NCI-H774 (cell line): ENCODE measurements at places on chromosomes 5 and 9.

DNA sequence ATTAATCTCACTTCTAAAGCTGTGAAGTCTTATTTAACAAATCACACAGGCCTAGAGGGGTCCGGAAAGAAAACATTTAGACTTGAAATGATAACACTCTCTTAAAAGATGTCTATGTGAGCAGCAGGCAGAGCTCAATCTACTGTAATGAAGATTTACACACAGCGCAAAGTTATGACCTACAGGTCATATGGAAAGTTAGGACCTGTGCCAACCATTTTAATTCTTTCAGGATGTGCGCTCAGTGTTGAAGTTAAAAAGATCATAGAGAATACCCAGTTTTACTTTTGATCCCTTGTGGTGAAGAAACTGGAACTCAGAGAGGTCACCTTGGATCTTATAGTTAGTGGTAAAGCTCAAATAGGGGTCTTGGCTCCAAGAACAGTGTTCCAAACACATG is 3.1 kb upstream of the CREBRF start:
- no peak for DNase-seq

- no peak for DNase-seq
Measured at GRCh38 chr9:134887219-134887618, 6.6 kb downstream of the FCN2 start.

DNA sequence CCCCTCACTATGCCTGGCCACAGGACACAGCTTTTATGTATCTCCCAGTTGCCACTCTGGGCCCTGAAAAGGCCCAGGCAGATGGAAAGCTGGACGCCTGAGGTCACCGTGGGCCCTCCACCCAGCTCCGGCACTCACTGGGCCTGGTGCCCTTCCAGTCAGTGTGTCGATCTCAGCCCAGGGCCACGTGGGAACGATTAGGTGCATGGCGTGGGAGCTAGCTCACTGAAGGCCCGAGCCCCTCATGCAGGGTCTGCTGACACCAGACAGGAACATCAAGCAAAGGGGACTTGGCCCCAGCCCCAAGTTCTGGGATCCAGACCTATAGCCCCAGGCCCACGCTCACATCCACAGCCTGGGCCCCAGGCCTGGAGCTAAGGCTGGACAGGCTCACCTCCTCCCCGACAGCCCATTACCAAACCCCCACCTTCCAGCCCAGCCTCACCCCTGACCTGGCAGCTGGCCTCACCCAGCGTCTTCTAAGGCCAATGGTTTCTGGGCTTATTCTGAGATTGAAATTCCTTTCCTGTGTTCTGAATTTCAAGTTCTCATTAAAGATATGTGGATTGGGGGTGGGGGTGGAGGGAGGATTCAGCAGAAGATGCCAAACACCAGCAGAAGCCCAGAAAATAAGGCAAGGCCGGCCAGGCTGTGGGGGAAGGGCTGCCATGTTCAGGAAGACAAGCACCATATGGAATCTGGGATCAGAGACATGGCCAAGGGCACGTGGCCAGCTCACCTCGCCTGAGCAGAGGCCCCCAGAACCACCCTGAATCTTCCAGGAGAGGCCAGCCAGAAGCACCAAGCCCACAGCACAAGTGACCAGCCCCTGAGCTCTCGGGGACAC is 74.5 kb downstream of the ADAMTS2 start:
- DNase-seq = no peak

DNA sequence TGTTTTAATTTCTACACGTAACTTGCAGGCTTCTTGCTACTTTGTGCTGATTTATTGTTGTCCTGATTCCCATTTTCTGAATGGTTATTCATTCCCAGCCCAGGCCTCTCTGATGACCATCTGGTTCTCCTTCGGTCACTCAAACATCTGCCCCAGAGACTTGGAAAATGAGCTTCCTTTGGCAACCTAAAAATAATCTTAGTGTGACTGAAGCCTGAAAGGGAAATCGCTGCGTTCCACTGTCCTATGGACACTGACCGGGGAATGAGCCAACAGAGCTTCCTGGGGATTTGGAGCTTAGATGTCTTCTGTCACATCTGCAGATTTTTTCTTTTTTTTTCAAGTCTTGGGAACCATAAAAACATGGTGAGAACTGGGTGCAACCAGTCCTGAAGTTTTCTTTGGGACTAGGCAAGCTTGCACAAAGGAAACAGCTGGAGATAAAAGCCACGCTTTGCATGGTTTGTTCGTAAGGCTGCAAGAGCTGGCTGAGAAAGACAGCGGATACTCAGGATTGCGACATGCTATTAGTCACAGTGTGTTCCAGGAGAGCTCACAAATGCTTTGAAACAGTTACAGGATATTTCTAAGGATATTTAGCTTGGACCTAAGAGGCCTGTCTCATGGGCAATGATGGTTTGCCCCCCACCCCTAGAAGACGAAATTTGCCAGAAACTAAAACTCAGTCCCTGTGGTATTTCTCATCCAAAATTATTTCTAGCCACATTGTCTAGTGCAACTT is 146.2 kb downstream of the GOLPH3 start:
- DNase-seq = no peak

GRCh38 chr5:64074533-64074932 is 91.1 kb upstream of the RNF180 start:
- no peak for DNase-seq

DNA sequence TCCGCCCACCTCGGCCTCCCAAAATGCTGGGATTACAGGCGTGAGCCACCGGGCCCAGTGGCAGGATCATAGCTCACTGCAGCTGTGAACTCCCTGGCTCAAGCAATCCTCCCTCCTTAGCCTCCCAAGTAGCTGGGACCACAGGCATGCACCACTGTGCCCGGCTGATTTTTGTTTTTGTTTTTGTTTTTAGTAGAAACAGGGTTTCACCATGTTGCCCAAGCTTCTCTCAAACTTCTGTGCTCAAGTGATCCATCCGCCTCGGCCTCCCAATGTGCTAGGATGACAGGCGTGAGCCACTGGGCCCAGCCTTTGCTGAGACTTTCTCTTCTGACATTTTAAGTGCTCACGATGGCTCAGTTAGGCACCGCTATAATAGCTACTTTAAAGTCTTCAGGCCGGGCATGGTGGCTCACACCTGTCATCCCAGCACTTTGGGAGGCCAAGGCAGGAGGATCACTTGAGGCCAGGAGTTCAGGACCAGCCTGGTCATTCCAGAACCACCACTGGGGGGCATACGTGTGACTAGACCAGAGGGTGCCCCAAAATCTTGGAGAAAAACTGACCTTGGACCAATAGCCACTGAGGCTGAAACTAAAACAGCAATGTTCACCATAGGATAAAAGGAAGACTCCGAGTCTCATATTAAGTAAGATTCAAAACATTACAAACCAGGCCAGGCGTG is 3.1 kb upstream of the ENTPD8 start:
- DNase-seq = no peak

- no peak for DNase-seq
Measured at GRCh38 chr5:151095341-151096000, 14.6 kb upstream of the TNIP1 start.

DNA sequence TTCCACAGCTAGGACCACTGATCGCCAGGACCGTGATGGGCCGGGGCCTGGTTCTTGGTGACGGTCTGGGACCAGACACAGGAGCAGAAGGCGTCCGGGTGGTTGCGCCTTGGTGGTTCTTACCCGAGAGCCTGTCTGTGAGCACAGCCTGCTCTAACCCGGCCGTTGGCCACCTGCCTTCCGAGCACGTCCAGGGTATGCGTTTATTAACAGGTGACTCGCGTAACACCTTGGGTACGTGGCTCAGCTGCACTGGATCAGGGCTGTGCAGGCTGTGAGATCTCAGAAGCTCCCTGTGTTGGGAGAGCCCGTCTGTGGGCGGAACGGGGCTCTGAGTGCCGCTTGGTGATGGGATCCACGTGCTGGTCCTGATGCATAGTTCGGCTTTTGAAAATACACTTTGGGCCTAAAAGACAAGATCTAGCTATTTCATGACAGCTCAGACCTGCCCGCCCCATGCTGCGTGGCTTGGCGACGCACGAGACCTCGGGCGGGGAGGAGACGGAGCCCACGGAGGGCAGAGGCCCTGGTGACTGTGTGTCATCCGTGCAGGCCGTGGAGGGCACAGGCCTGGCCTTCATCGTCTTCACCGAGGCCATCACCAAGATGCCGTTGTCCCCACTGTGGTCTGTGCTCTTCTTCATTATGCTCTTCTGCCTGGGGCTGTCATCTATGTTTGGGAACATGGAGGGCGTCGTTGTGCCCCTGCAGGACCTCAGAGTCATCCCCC is 6.7 kb upstream of the SLC6A18 start:
- DNase-seq = peak; percentile 64

DNA sequence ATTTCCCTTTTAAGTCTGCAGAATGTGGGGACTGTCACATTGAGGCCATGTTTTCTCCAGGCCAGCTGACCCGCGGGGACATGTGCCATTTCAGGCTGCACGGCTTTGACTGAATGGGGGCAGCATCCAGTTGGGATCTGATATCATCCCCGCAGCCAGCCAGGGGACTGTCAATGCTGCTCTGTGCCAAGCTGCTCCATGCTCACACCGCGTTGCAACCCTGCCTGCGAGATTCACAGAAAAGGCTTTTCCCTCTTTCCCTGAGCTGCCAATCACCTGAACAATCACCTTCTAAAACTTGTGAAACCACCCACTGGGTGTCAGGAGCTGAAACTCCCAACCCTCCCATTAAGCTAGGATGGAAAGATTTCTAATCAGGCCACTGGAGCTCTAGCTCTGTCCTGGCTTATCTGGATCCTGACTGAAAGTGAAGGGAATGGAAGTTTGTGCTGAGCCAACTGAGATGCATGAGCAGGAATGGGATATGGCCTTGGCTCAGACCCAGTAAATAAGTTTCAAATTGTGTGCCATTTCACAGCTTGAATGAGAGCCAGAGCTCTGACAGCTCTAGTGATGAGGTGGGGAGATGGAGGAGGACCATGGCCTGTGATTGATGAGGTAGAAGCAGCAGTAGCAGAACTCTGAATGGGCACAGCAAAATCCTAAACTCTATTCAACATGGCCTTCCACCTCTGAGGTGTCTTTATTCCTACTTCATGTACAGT is 34.5 kb upstream of the ZNF366 start:
- DNase-seq = no peak

DNA sequence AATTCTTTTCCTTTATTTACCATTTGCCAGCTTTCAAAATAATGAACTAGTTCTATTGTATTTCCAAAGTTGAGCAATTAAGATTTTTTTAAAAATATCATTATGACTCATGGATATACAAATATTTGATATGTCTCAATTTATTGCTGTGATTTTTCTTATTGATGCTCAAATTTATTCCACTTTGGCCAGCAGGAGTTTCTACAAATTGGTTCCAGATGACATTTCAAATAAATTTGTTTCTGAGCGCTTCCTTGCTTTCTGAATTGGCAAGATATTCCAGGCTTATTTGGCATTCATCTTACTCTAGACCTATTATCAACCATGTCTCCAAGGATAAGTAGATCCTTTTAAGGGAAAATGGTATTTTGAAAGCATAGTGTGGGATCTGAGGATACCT is 58.5 kb upstream of the TJP2 start:
- DNase-seq = no peak

- no peak for DNase-seq
Measured at GRCh38 chr9:133878402-133878801, 113.7 kb downstream of the VAV2 start.

DNA sequence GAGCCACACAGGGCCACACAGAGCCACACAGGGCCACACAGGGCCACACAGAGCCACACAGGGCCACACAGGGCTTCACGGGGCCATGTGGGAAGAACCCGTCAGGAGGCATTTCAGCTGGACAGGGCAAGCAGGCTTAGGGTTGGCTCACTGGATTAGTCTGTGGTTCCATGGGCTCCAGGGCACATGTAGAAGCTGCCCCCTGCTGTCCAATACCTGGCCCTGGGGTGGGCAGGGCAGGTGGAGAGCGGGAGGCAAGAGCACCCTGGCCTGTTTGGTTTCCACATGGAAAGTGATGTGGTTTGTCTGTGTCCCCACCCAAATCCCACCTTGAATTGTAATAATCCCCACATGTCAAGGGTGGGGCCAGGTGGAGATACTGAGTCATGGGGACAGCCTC is 16.4 kb upstream of the LPCAT1 start:
- DNase-seq = no peak

- peak; percentile 38 for DNase-seq
Measured at GRCh38 chr5:124908581-124909451, 162.4 kb upstream of the ZNF608 start.

DNA sequence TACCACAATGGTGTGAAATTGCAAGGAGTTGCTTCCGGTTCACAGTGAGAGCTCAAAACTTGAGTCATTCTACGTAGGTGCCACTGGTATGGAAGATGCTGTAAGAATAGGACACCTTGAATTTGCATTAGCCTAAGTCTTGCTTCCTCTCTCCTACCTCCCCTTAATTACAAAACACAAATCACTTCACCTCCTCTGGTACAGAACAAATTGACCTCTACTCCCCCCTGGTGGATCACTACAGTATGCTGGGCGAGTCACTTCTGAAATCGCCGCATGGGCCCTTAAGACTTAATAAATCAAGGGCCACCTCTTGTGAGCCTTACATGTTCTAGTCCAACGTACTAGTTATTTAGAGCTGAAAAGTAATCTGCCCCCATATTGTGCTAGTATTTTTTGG is 145.3 kb upstream of the SMARCA2 start:
- no peak for DNase-seq

GRCh38 chr9:124757616-124758015 is 13.5 kb downstream of the NR6A1 start:
- DNase-seq = no peak

DNA sequence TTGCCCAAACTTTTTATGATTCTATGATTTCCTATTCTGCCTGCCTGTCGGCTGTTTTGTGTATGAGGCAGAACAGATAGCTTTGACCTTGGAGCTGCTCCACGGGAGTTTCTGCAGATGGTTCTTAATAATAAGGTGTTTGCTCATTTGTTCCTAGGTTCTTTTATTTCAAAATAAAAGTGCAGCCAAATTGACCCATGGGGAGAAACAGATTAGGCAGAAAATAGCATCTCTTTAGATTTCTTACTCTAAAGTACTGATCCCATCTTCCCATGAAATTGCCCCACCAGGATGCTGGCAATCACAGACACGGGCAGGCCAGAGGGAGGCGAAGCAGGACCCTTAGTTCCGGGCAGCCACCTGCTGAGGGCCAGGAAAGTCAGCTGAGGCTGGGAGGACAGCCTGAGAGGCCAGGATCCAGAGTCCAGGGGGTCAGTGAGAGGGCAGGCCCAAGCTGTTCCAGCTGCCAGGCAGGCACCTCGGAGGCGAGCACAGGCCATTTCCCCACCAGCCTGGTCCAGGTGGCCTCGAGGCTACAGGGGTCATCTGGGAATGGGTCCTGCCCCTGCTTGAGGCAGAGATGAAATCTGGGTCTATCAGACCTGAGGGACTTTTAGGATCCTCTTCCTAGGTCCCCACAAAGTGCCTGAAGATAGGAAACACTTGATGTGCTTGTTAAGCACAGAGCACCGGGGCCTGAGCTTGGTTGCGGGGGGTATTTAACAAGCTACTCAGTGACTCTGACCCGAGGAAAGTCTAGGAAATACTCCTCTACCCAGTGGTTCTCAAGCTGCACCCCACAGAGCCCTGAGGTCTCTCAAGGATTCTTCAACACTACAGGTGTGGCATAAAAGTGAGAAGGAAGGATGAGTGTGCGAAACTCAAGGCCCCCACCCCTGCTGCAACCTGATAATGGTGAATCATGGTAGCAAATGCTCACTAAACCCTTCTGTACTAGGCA is 145.4 kb downstream of the CMYA5 start:
- DNase-seq = no peak

- no peak for DNase-seq
Measured at GRCh38 chr9:32590898-32591297, 17.9 kb upstream of the NDUFB6 start.
